ENCODE measurements at places on chromosomes 12 and 14. TPM values are rescaled to one million over a fixed set of nuclear protein-coding genes. Genes with fewer than 3 reads are reported as not detected.

- DNase-seq = no peak
Measured at GRCh38 chr12:110921262-110921661, 883 bp upstream of the MYL2 start.

- no peak for DNase-seq
Measured at GRCh38 chr12:111788178-111788654, 21.5 kb downstream of the ALDH2 start.

- no peak for DNase-seq
Measured at GRCh38 chr12:236445-236844, 22.5 kb upstream of the SLC6A12 start.

- DNase-seq = no peak
Measured at GRCh38 chr12:90366286-90366685, 588.7 kb downstream of the CCER1 start.

DNA sequence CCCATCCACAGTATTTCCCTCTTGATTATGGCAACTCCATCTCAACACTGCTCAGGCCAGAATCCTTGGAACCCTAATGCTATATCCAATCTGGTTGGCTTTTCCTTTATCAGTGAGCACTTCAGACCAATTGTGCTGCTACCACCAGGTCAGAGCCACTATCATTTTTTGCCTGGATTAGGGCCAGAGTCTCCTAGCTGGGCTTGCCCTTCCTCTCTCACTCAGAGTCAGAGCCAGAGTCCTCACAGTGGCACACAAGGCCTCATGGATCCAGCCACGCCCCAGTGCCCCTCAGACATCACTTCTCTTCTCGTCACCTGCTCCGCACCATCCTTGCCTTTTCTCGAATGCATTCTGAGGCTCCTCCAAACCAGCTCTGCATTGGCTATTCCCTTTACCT lies 211.1 kb downstream of the ANO6 start:
- DNase-seq = no peak

Gene C12orf50
- total RNA-seq = not detected

- DNase-seq = no peak
Measured at GRCh38 chr14:94115058-94115591, 4.6 kb downstream of the IFI27 start.

DNA sequence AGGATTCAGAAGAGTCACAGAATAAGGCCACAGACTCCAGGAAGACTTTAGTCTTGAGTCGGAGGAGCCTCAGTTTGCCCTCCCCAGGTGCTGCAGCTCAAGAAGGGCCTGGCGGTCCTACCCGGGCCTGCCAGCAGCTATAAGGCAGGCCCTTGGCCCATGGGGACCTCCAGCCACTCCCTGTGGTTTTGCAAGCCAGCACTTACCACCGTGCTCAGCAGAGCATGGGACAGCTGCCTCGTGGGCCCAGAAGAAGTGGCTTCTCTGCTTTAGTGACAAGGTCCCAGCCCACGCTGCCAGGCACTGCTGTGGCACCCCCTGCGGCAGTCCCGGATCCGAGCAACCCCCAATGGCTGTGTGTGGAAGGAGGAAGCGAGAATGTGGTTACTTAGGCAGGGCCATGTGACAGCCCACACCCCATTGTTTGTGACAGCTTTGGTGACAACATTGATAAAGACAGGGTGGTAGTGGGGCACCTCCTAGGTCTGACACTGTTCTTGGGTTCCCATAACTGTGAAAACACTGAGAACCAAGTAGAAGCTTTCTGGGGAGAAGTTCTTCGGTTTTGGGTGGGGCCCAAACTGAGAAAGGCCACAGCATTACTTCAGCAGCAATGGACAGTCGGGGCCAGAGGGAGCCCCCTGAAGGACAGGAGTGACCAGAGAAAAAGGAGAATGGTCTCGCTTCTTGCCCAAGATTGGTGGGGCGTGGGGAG lies at the start of gene SELPLG:
Gene SELPLG (minus strand): TSS at position 361 of the 715 bp plus-strand sequence. CDS start 9,587 bp downstream, outside the sequence.
- DNase-seq = peak; percentile 95

GRCh38 chr12:109685574-109686447 lies 27.8 kb upstream of the FAM222A start:
- no peak for DNase-seq

GRCh38 chr12:34301251-34302130 lies 279.2 kb downstream of the ALG10 start:
- DNase-seq = no peak

DNA sequence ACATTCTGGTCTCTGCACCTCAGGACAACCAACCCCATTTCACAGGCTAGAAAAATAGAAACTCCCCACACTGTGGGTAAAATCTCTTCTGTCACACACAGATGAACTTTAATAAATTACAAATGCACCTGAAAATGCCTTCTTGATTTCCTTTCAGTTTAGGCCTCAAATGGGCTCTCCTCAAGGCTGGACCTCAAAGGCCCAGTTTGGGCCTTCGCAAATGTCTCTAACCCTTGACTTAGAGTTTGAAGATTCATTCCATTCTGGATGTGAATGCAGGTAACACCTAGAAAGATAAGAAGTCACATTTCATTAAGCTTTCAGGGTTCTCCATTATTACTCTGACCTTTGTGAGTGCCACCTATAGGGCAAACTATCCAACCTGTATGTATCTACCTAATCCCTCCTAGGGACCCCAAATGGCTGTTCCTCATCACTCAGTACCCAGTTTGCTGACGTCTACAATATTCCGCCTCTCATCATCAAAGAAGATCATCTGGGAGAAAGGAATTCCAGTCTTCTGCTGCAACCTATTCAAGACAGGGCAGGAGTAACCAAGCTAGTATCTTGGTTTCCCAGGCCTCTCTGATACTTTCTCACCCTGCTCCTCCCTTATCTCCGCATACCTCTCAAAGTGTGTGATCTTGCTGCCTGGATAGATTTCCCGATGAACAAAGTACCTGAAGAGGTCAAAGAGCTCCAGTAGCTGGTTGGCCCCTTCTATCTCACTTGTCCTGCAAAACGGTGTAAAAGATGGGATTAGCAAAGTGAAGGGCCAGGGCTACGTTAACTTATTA lies 776 bp upstream of the CHMP4A start:
- DNase-seq = no peak

DNA sequence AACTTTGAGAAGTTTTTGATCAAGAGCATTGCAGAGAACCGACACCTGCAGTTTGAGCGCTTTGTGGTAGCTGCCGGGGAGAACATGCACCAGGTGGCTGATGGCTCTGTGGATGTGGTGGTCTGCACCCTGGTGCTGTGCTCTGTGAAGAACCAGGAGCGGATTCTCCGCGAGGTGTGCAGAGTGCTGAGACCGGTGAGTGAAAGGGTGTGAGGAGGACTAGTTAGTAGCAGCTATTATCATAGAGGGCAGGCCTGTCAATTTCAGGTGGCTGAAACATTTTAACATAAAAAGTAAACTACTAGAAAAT lies 27.0 kb upstream of the HIGD1C start:
- DNase-seq = no peak

Gene ABHD4
- total RNA-seq = 8.4 TPM

DNA sequence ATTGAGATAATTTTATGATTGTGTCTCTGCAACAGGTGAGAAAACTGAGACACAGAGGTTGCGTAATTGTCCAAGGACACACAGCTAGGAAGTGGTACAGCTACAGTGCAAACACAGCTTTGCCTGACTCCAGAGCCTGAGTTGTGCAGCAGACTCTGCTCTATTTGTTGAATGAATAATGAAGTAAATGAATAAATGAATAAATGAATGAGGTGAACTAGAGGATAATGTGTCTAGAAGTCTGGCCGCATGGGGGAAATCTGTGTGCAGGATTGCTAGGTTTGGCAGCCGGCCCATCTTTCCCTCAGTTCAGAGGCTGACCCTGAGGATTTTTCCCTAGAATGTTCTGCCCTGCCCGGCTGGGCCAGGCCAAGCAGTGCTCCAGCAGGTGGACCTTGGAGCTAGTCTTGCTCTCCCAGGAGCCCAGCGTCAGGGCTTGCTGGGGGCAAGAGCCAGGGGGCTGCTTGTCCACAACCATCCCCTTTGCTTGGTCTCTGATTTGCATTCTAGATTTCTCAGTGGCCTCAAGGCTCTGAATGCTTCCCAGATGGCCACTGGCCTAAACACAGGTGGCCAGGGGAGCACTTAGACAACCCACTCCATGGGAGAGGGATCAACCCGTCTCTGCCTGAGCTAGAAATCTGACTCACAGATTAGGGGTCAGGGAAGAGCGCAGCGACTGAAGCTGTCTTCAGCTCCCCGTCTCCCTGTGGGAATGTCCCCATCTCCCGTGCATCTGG lies 225.2 kb downstream of the C12orf75 start:
- no peak for DNase-seq

Gene KCNJ8
- total RNA-seq = not detected

- DNase-seq = no peak
Measured at GRCh38 chr14:44788612-44789011, 173.1 kb downstream of the KLHL28 start.

DNA sequence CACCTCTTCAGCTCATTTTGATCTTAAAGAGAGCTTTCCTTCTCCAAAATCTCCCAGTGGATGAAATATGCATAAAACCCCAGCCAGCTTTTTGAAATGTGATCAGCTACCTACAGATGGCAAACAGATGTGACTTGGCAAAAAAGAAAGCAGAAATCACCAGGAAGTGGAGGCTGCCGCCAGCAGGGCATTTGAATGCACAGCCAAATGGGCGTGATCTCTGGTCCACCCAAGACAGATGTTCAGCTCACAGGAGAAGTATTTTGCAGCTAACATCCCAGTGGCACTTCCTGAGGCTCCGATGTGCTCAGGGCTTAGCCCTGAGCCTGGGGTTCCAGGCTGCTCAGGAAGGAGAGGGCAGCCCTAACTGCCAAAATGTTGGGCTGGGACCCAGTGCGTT lies 78.3 kb downstream of the LGMN start:
- no peak for DNase-seq

Gene KRT3
- total RNA-seq = not detected

Gene SGPP1
- total RNA-seq = 12.4 TPM

Gene RHEBL1
- total RNA-seq = 10.2 TPM

Measured in CD8-positive, alpha-beta memory T cell (primary cell).